ENCODE measurements at places on chromosomes 3 and 15.

DNA sequence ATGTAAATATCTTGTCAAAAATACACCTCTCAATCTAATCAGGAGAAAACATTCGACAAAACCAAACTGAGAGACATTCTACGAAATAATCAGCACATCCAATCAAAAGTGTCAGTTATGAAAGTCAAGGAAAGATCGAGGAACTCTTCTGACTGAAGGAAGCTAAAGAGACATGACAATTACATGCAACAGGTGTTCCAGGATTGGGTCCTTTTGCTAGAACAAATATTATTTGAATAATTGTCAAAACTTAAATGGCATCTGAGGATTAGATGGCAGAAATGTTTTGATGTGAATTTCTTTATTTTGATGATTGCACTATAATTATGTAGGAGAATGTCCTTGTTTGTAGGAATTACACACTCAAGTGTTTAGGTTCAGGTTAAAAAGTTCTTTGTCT, 124.1 kb upstream of the HES1 start:
- no peak for DNase-seq

GRCh38 chr3:76487446-76487845, 552.5 kb upstream of the ROBO2 start:
- DNase-seq = no peak

GRCh38 chr3:112395181-112395895, 62.4 kb downstream of the CD200 start:
- DNase-seq = no peak

- DNase-seq = no peak
Measured at GRCh38 chr3:41267975-41268640, 68.8 kb downstream of the CTNNB1 start.

GRCh38 chr3:148202386-148202785, 495.3 kb upstream of the AGTR1 start:
- no peak for DNase-seq

GRCh38 chr15:71660501-71660900, 149.9 kb upstream of the NR2E3 start:
- no peak for DNase-seq

GRCh38 chr3:131846296-131846924, 188.4 kb downstream of the CPNE4 start:
- DNase-seq = no peak

DNA sequence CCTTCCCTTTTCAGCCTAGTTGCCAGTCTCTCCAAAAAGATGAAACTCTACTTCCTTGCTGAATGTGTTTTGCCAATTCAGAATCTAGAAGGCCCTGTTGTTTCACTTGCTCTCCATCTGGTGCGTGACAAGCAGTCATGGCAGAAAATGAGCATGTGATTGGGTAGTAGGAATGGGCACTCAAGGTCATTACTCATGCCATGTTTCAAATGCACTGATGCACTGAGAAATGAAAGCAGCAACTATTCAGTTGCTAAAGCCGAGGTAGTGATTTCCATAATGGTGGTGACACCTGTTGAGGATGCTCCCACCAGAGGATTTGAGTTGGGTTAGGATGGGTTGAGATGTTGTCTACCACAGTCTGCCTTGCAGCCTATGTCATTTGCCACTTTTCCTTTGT, 12.7 kb downstream of the ZBTB38 start:
- no peak for DNase-seq

GRCh38 chr15:73681063-73681462, 3.1 kb upstream of the CD276 start:
- no peak for DNase-seq

GRCh38 chr15:99989095-99989494, 255.9 kb upstream of the LYSMD4 start:
- no peak for DNase-seq

GRCh38 chr3:47239929-47240328, 42.7 kb downstream of the KIF9 start:
- DNase-seq = no peak

- DNase-seq = no peak
Measured at GRCh38 chr3:111610612-111611054, 15.5 kb upstream of the ZBED2 start.

DNA sequence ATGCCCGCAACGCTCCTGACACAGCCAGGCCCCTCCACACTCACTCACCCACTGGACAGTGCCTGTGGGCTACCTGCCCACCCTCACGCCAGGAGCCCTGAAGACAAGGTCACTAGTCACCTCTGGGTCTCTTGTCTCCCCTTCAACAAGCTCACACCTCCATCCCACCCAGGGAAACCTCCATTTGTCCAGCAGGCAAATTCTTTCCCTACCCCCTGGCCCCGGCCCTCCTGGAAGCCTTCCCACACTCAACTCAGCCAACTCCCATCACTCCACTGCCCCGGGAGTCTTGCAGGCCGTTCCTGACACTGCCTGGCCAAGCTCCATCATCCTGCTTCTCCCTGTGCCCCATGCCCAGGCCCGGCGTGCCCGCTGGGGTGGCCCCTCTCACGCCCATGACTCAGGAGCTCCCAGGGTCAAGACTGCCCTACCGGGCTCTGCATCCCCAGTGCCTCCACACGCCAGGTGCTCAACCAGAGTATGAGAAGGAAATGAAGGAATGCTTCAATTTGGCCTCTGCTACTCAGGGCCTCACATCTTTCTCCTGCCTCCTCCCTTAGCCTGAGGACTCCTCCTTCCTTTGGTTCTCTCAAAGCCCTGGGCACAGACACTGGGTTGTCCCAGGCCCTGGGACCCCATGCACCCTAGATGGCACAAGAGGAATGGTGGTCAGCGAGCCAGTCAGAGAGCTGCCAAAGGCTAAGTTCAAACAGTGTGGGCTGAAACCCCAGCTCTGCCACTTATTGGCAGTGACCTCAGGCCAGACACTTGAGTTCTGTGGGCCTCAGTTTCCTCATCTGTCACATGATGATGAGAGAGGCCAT, 88.6 kb downstream of the SEC22A start:
- DNase-seq = no peak

- no peak for DNase-seq
Measured at GRCh38 chr15:76368122-76368621, 31.6 kb downstream of the ISL2 start.

GRCh38 chr3:50259432-50260026, 9.4 kb upstream of the SEMA3B start:
- no peak for DNase-seq

GRCh38 chr3:128415773-128416577, 50.7 kb downstream of the DNAJB8 start:
- DNase-seq = no peak

- no peak for DNase-seq
Measured at GRCh38 chr3:181808053-181808452, 96.3 kb downstream of the SOX2 start.

- no peak for DNase-seq
Measured at GRCh38 chr3:88075497-88075896, 16.4 kb downstream of the ZNF654 start.

DNA sequence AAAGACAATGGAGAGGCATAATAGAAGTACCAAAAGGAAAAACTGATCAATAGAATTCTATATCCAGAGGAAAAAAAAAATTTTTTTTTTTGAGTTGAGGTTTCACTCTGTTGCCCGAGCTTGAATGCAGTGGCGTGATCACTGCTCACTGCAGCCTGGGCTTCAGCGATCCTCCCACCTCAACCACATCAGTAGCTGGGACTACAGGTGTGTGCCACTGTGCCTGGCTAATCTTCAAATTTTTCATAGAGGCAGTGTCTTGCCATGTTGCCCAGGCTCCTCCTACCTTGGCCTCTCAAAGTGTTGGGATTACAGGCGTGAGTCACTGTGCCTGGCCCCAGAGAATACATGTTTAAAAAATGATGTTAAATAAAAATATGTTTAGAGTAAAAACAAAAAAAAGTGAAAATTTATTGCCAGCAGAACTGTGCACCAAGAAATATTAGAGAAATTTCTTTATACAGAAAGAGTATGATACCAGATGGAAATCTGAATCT, 154.3 kb upstream of the ZBTB20 start:
- no peak for DNase-seq

GRCh38 chr3:41137686-41138111, 61.6 kb upstream of the CTNNB1 start:
- no peak for DNase-seq

- DNase-seq = no peak
Measured at GRCh38 chr15:38954090-38954489, 389.5 kb upstream of the RASGRP1 start.

GRCh38 chr3:63895422-63896189, 16.6 kb downstream of the SCAANT1 start:
- DNase-seq = no peak

GRCh38 chr3:112379020-112379690, 46.2 kb downstream of the CD200 start:
- DNase-seq = no peak

DNA sequence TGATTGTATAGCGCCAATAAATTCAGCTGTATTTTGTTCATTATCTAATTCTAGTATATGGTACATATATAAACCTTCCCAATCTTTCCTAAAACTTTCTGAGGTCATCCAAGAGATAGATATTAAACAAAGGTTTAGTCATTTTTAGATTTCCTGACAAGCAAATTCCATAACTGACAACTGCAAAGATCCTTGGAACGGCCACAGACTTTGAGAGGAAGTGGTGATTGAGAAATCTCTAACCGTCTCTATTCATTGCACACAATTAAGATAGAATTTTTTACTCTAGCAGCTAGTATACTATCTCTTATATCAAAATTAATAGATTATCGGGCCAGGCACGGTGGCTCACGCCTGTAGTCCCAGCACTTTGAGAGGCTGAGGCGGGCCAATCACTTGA, 4.7 kb downstream of the CSNK1G1 start:
- DNase-seq = no peak

GRCh38 chr3:177894081-177894728, 642.0 kb upstream of the KCNMB2 start:
- no peak for DNase-seq

All from stimulated activated CD8-positive, alpha-beta memory T cell treated with anti-CD3 and anti-CD28 coated beads, Interleukin-7, amount 100 ng/mL, for 1 hour (primary cell).